Psoas muscle (tissue), 8 donors: ENCODE measurements at places on chromosomes 11 and 22. TPM values are rescaled to one million over a fixed set of nuclear protein-coding genes. Genes with fewer than 3 reads are reported as not detected.
A peak's percentile ranks its signal among the peaks of the same experiment; 100 is the strongest.

- DNase-seq = no peak
These were observed 12.2 kb upstream of the MRPL17 start for GRCh38 chr11:6695377-6695776.

Gene TMEM132A
- 7.7 TPM for total RNA-seq

DNA sequence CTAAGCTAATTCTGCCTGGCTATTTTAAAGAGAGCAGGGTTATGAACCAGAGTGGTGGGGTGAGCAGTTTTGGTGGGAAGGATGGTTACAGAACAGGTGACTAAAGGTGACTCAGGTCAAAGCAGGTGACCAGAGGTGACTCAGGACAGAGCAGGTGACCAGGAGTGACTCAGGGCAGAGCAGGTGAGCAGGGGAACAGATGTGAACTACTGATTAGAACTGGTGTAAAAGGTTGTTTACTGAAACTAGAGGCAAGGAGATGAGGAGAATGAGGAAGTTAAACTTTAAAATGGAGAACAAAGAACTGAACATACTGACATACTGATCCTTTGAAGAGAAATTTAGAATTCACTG is 15.4 kb upstream of the HYLS1 start:
- no peak for DNase-seq

- no peak for DNase-seq
These were observed 17.2 kb downstream of the WEE1 start for GRCh38 chr11:9590717-9591116.

Gene KDELR3
- 0.95 TPM for total RNA-seq

DNA sequence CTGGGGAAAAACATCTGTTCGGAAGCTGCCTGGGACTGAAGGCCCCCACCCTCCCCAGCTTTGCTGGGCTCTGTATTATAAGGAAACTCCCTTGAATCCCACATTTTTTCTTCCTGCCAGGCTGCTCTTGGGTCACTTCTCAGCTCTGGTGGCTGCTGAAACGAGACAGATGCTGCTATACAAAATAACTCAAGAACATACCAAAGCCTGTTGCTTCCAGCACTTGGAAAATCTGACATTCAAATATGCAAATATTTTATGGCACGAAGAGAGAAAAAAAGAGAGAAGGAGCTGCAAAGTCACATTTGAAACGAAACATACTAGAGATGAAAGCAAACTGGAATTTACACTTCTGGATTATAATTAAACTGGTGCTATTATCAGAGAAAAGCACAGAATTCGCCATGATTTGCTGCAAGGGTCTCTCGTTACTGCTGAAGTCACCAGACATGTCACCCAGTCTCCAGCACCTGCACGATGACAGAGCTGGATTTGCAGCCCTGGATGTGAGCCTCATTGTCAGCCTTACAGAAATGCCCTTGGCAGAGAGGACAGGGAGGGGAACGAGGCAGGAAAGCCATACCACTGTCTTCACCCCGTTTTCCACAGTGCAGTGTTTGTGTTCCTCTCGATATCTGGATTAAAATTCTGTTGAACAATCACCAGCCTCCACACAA is 47.9 kb upstream of the IGSF9B start:
- DNase-seq = no peak

DNA sequence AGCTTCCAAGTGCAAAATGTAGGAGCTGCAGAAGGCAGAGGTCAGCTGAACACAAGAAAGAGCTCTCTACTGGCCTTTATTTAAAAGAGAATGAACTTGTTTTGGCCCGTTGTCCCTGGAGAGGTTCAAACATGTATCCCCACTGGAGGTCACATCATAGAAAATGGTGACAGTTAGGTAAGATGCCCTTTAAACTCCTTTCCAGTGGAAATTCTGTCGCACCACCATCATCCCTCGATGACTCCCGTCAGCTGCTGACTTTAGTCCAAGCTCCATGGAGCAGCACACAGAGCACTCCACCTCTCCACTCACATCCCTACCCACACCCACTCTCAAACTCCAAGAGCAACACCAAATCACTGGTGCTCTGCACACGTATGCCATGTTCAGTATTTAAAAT is 15.2 kb upstream of the P4HA3 start:
- DNase-seq = no peak

DNA sequence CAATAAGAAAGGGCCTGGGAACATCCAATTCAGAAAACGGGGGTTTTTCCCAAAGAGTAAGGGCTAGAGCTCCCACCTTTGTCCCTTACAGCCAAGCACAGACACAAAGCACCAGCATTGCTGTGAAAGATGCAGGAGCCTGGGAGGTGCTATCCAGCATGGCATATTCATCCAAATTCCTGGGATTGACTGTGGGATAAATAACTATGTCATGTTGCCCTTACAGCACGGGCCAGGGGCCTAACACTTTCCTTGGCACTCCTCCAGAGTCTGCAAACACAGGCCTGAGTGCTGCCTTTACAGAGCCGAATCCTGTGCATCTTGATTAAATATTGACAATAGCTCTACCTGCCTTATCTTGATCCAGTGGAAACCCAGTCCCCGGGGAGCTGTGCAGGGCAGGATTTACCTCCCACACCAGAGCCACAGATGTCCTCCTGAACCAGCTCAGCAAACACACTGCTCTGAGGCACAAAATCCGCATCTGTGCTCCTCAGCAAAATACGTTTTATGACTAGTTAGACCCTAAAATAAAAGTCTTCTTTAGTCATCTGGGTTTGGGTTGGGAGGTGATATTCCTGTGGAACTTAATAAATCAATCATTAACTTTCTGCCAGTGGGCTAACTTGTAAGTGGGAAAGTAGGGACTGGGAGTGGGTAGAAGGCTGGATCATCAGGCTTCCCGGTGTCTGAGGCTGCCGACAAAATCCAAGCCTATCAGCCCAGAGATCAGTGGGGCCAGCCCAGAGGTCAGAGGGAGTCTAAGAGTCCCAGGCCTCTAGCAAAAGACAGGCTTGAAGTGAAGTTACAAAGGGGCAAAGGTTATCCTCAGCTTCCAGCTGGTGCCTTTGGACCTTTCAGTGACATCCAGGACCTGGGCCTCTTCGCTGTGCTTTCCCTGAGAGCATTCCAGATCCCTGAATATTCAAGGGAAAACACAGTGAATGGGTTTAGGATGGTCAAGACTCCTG is 36.5 kb downstream of the POU2AF3 start:
- DNase-seq = no peak

- DNase-seq = no peak
These were observed 567.4 kb downstream of the KCNA4 start for GRCh38 chr11:29449281-29450074.

DNA sequence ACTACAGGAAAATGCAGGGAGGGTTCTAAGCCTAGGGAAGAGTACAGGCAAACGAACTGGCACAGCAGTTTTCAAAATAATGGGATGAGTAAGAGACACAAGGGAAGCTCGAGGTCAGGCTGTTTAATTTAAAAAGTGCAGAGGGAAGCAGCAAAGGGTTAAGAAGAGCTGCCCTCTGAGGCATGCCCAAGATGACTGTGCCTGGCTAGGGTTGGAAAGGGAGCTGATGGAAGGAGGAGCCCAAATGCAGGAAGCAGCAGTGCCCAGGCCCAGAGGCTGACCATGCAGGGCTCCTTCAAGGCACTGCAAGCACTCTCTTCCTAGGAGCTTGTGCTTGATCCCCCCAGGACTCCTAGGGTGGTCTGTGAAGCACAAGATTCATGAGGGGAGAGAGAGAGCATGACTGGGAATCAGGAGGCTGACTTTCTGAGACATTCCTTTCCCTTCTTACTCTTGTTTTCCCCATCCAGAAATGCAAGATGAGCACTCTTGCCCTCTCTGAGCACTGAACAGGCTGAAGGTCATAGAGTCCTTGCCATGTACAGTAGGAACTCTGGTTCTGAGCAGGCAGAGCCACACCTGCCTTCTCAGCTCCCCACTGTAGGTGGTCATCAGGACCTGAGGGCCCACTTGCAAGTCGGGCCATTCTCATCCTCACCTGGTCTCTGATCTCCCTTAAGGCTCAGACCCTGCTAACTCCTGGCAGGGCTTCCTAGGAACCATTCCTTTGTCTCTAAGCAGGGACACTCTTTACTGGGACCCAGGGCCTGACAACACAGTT is 46.7 kb upstream of the DRD2 start:
- DNase-seq = no peak

Gene INS
- total RNA-seq = not detected

- peak; percentile 32 for DNase-seq
These were observed 3.9 kb downstream of the MUS81 start for GRCh38 chr11:65863889-65864705.

DNA sequence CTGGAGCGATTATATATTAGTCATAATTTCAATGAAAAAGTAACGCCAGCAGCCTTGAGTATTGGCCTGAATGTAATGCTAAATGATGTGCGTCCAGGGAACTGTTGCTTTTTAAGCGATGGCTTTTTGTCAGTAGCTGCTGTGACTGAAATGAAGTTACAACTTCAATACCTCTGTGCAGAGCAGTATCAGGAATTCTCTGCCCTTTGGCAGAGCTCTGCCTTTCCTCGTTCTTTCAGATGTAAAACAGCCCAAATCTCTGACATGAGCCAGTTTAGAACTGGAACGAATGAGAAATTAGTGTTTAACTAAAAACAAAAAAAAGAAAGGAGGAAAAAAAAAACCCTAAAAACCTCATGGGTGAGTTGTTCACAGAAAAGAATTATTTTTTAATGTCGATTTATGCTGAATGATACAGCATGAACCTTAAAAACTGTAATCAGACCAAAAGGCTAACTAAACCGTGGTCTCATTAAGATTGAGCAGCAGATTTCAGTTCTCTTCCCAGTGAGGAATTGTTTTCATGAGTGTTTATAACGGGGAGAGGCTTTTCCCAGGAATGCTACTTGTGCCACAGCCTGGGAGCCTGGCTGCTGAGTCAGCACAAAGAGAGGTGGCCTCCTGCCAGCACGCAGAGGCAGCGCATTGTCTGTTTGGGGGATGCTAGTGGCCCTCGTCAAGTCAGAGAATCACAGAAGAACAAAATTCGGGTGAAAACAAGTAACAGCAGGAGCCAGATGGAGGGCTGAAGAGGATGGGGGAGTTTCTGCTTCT is 146.2 kb upstream of the RASSF10 start:
- DNase-seq = peak; percentile 42

Gene MAPK8IP2
- total RNA-seq = 0.16 TPM

Gene TRPC6
- 1.1 TPM for total RNA-seq

Gene KCNJ4
- total RNA-seq = not detected

GRCh38 chr11:119196833-119197483 is 9.2 kb upstream of the CBL start:
- DNase-seq = no peak

Gene TCP11L1
- total RNA-seq = 7.9 TPM
